ENCODE measurements at places on chromosomes 2 and 18.

- DNase-seq = no peak
Measured at GRCh38 chr2:212109792-212110680, 428.6 kb downstream of the ERBB4 start.

GRCh38 chr2:104794441-104794840, 59.5 kb upstream of the POU3F3 start:
- no peak for DNase-seq

DNA sequence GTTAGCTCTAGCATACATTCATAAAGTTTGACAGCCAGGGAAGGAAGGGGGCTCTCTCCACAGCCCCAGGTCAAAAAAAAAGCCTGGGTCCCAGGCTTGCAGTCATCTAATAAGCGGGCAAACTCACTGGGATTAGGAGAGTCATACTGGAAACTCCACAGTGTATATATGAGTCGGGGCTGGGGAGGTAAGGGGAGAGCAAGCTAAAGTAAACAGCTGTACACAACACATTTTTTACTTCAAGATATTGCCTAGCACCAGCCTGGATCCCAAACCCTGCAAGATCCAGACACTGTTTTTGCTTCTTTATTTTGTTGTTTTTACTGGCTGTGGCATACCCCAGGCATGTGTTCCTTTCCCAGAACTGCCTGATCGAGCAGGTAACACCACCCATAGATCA, 291.3 kb upstream of the TANK start:
- no peak for DNase-seq

- peak; percentile 42 for DNase-seq
Measured at GRCh38 chr2:176128982-176129796, at the start of gene HOXD8. Gene HOXD8 (plus strand): TSS chr2:176129705. CDS start chr2:176130367, 662 bp downstream.

- no peak for DNase-seq
Measured at GRCh38 chr2:224252631-224253030, 149.3 kb downstream of the FAM124B start.

- peak; percentile 32 for DNase-seq
Measured at GRCh38 chr18:13611142-13611600, 115.2 kb downstream of the FAM210A start.

DNA sequence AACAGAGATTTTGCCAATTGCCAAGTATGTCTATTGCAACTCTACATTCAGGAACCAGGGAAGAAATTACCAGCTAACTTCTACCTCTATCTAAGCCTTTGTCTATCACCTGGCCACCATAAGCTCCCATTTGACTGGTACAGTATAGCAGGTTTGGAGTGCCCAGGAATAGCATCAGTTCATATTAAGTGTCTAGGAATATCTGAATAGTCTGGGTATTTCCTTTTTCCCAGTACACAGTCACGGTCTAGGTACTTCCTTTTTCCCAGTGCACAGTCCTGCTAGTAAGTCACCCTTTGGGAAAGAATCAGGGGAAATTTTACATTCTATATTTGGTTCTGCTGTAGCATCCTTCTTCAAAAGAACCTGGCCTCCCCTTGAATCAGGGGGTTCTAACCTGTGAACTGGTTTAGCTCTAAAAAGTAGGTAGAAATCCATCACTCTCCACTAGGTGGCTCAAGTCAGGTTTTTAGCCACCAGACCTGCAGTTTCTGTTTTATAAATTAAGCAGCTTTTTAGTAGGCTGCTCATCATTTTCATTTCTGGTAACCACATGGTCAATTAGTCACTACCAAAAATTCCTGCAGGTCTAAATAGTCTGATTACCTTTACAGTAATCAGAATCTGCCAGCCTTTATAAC, 49.3 kb upstream of the DNAJC10 start:
- DNase-seq = peak; percentile 60

All from hematopoietic multipotent progenitor cell treated with erythropoietin and hydrocortisone succinate and interleukin-3 and kit ligand, for 4 days (in vitro differentiated cells).